ENCODE measurements at places on chromosomes 3 and 15.

GRCh38 chr15:57184502-57184901 lies 191.8 kb upstream of the CGNL1 start:
- DNase-seq = no peak

- DNase-seq = no peak
These were observed 30.1 kb downstream of the GPR15 start for GRCh38 chr3:98561727-98562521.

DNA sequence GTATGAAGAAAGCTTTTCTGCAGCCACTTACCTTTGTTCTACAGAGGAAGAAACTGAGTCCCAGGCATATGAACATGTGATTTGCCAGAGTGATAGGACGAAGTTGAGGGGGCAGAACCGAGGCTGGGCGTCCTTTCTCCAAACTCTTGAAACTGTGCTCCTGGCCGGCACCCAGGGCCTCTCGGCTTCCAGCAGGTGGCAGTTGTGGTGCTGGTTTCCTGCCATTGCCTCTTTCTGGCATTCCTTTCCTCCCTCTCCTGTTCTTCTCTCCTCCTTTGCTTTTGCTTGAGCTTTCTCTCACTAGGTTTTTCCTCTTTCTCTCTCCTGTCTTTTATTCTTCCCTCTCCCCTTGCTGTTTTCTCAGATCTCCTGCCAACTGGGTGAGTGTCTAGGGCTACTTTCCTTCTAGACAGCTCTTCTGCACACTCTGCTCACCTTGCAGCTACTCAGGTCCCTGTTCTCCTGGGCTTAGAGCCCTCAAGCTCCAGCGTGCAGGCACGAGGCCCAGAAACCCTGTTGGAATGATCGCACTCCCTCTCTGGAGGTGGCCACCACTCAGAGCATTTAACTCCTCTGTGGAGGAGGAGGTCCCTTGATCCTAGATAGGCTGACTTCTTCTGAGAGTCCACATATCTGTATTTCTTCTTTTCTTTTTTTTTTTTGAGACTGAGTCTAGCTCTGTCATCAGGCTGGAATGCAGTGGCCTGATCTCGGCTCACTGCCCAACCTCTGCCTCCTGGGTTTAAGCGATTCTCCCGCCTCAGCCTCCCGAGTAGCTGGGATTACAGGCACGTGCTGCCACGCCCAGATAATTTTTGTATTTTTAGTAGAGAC lies 26.2 kb downstream of the TRAK1 start:
- no peak for DNase-seq

GRCh38 chr3:32336113-32336498 lies 55.5 kb upstream of the CMTM7 start:
- DNase-seq = no peak

DNA sequence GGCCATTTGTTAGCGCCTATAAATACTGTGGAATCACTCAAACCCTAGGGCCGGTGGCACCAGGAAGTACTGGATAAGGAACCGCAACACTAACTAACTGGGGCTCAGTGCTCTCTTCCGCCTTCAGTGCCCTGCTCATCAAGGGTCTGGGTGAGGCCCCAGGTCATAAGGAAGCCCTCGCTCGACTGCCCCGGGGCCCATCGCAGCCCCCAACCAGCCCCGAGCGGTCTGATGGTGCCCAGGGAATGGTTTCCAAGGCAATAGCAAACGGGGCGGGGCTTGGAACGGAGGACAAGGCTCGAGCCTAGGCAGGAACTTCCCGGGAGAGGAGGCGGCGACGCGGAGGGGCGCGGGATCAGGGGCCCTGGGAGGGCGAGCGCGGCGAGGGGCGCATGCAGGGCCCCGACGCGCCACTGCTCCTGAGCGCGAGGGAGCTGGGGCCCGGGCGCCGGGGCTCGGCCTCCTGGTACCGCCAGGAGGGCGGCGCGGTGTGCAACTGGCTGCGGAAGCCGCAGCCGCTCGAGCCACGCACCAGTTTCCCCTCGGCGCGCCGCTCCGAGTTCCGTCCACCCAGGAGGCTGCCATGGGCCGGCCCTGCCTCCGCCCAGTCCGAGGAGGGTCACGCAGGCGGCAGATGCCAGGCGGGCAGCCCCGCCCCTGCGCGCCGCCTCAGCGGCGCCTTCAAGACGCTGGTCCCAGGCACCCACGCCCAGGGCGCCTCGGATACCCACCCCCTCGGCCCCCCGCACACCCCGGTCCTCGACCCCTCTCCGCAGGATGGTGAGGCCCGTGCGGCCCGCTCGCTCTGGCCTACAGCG lies at the start of gene TTLL3:
TTLL3 (plus strand) TSS at position 648 of the 818 bp plus-strand sequence. CDS start 400 bp downstream, outside the sequence.
- DNase-seq = no peak

- peak; percentile 57 for DNase-seq
These were observed 174.3 kb downstream of the SMAD6 start for GRCh38 chr15:66876421-66876730.

GRCh38 chr3:137760341-137761098 lies 3.6 kb upstream of the SOX14 start:
- DNase-seq = no peak

DNA sequence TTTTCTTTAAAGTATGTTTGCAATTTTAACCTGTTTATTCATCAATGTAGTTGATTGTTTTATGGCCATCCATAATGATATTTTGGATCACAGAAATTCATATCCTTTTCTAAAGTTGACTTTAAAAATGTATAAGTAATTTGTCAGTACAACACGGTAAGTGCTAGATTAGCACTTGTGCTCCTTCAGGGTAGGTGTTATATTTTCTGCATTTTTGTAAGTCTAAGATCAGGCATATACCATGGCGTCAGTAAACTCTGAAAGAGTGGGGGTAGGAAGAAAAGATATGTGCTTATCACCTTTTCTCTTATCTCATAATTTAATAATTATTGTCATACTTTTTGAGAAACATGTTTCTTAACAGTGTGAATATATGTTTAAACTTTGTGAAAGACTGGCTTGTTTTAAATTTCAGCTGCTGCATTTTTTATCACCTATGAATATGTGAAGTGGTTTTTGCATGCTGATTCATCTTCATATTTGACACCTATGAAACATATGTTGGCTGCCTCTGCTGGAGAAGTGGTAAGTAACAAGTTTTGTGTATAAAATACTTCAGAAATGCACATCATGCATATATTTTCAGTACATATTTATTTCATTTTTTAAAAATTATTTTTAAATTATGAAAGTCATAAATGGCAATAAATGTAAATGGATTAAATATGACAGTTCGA lies 22.1 kb downstream of the SLC25A26 start:
- no peak for DNase-seq

DNA sequence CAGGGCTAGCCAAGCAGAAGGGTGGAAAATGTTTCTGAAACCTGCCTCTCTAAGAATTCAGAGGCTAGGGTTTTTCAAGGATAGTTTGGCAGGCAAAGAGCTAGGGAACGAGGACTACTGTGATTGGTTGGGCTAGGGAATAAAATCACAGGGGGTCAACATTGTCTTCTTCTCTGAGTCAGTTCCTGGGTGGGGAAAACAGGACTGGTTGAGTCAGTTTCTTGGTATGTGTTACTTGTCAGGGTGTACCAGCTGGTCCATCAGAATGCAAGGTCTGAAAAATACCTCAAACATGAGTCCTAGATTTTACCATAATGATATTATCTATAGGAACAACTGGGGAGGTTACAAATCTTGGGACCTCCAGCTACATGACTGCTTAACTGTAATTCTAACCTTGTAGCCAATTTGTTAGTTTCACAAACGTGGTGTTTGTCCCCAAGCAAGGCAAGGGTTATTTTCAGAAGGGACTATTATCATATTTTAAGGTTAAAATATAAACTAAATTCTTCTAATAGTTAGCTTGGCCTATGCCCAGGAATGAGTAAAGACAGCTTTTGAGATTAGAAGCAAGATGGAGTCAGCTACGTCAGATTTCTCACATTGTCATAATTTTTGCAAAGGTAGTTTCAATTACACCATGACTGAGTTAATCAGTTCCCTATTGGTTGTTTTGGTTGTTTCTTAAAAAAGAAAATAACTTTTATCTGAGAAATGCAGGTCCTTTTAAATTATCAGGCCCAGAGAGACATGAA lies 231.5 kb downstream of the ALCAM start:
- DNase-seq = no peak

DNA sequence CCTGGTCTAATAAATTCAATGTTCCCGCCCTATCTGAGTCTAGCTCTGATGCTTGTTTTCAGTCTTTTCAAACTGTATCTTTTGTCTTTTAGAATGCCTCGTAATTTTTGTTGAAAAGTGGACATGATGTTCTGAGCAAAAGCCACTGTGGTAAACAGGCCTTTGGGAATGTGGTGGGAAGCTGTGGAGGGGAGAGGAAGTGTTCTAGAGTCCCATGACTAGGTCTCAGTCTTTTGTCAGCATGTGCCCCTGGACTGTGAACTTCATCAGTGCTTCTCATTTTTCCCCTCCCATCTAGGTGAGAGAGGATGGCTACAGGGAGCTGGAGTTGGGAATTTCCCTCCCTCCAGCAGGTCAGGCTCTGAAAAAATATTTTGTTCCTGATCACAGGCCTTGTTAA lies 33.7 kb downstream of the SUSD5 start:
- DNase-seq = no peak

- DNase-seq = no peak
These were observed 17.8 kb downstream of the CRTC3 start for GRCh38 chr15:90547540-90547939.

GRCh38 chr15:50905055-50905454 lies 3.4 kb upstream of the AP4E1 start:
- peak; percentile 95 for DNase-seq

DNA sequence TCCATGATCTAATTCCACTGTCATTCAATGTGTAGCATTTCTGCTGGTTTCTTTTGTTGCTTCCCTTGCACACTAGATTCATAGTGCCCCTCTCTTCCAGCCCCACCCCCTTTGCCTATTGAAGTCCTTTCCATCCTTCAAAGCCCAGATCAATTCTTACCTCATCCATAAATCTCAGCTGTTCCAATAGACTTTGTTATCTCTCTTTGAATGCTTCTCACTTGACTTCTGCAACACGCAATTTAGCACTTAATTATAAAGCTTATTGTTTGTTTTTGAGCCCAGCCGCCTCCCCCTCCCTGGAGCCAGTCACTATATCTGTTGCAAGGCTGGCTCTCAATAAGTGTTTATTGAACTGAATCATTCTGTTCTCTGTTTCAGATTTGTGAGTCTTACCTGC lies 174.6 kb upstream of the TBL1XR1 start:
- no peak for DNase-seq

- DNase-seq = no peak
These were observed 41.6 kb downstream of the FBXL2 start for GRCh38 chr3:33318710-33319380.

- no peak for DNase-seq
These were observed 10.5 kb downstream of the ACOX2 start for GRCh38 chr3:58526515-58526957.

GRCh38 chr3:111229301-111229700 lies 157.7 kb downstream of the NECTIN3 start:
- no peak for DNase-seq

All from HAP-1 (cell line).